Effector CD8-positive, alpha-beta T cell (primary cell): ENCODE measurements at places on chromosomes 7 and 10.
A peak's percentile ranks its signal among the peaks of the same experiment; 100 is the strongest.

- DNase-seq = no peak
These were observed 500.5 kb upstream of the LRRN3 start for GRCh38 chr7:110590415-110590814.

DNA sequence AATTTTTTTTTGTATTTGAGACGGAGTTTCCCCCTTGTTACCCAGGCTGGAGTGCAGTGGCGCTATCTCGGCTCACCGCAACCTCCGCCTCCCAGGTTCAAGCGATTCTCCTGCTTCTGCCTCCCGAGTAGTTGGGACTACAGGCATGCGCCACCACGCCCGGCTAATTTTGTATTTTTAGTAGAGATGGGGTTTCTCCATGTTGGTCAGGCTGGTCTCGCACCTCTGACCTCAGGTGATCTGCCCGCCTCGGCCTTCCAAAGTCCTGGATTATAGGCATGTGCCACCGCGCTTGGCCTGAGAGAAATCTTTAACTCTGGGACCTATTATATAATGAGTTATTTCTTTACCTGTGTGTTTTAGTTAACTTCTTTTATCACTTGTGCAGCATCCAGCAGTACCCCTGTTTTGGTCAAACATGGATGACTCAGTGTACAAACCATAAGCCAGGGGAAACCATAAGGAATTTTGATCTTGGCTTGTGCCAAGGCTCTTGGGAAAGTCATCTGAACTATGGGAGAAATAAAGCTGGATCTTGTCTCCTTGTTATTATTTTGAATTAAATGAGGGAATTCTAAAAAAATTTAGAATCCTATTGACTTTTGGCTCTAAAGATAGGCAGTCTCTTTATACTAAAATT lies 23.6 kb upstream of the ZRANB1 start:
- no peak for DNase-seq

DNA sequence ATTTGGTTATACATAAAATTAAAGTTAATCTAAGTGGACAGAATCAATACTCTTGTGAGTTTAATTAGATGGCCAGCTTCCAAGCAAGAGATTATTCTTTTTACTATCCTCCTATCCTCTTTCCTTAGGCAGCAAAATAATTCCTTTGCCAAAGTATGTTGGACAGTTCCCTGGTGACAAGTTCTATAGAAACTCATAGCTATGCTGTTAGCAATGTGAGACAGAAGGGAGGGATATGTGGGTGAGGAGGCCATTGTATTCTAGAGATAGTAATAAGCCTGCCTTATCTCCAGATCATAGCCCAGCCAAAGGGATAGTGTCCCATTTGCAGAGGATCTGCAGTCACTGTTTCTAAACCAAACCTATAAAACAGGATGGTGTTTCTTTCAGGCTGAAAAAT lies 181.6 kb upstream of the HDAC9 start:
- DNase-seq = no peak

- no peak for DNase-seq
These were observed 1.7 kb downstream of the ELFN1 start for GRCh38 chr7:1671594-1672451.

DNA sequence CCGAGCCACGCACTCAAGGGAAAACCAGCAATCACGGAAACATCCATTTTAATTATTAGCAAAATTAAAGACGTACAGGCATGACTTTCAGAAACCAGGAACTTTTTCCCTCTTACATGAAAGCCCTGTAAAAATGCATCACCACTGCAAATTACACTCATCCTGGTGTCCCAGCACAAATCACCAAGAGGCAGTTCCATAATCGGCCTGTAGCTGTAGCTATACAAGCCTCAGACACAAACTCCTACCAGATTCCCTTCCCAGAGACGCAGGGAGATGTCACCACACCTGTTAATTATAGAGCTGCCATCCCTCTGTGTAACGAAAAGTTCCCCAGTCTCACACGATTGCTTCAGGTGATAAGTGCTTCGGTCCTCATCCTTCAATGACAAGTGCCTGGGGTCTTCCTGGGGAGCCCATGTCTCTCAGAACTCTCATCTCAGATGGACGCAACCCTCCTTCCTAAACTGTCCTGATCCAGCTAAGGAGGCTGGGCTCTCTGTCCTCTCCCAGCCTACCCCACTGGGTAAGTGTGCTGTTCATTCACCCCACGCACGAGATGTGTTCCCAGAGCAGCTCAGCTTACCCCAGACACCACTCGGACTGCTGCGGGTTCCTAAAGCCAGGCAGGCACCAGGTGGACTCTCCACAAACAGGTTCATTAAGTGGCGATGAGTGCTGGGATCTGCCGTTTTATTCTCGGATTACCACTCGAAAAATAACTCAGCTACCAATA lies 5.9 kb downstream of the FGFR2 start:
- DNase-seq = no peak

DNA sequence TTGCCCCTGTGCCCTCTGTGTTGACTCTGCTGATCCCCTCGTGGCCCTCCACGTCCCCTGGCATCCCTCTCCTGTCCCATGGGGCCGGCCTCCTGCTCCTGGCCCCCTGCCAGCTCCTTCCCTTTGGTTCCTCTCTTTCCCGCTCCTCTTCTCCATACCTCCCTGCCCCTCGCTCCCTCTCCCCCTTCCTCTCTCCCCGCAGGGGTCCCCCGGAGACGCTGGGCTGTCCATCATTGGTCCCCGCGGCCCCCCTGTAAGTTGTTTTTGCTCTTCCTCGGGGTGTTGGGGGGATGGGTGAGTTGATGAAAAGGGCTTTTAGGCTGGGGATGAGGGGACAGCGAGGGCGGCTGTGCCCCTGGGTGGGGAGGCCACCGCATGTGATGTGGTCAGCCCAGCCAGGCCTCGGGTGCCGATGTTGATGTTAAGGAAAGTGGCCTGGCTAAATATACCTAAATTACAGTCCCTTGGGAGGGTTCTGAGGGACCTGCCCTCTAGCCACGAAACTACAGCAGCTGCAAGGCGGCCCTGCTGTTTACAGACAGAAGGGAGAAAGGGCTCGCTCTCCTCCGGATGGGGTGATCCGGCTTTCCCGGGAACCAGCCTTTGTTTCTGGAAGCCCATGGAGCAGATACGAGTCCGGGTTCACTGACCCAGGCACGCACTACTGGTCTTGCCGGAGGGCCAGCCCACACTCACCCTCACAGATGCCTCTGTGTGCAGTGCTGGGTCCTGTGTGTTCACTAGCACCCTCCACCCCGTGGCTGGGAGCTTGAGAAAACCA lies 78.8 kb downstream of the COL13A1 start:
- DNase-seq = no peak

DNA sequence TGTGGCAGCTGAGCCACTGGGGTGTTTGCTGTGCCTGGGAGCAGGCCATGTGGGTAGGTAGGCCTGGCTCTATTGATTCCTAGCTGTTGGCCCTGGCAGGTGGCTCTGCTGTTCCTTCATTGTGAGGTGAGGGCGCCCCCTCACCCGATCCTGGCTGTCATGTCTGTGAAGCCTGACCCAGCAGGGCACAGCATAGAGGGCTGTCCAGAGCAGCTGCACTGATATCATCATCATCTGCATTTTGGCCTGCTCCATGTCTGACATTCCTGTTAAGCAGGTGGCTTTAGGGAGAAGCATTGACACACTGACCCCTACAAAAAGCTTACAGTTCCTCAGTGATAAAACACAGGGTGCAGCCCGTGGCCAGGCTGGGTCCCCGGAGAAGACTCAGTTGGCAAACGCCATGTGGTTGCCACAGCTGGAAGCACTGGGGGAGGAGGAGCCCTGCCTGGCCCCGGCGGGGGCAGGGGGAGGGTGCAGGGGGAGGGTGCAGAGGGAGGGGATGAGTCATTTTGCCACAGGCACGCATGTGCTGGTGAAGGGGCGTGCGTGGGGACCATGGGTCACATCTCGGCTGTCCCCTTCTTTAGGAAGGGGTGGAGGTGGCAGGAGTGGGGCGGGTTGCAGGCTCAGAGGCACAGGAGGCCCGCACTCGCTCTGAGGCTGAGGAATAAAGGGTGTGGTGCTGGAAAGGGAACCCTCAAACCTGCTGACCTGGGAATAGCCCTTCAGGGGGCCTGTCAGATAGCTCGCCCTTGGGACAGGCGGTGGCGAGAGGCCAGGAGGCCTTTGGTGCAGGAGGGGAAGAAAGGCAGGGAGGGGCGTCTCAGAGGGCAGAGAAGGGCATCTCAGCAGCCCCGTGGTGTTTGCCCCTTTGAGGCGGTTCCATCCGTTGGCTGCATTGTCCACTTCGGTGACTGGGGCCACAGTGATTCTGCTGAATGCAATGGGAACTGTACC lies 31.6 kb downstream of the IKZF1 start:
- DNase-seq = peak; percentile 40

GRCh38 chr10:101779544-101780186 lies 3.6 kb downstream of the NPM3 start:
- DNase-seq = peak; percentile 69

GRCh38 chr10:121303287-121303890 lies 294.9 kb downstream of the FGFR2 start:
- DNase-seq = no peak

DNA sequence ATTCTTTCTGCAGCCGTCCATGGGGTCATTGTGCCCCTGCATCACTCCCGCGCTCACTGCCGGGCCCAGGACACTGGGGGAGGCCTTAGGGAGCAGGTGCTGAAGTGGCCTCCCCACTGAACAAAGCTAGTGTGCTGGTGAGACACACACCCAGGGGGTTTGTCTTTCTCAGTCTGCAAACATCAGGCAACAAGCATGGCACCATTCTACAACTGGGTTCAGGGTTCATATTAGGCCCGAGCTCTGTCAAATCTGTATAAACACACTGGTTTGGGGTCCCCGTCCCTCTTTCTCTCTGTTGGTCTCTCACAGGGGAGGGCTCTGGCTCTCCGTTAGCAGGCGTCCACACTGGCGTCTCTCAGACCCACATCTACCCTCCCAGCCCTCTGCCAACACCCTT lies 11.1 kb upstream of the PPP2R2D start:
- no peak for DNase-seq

DNA sequence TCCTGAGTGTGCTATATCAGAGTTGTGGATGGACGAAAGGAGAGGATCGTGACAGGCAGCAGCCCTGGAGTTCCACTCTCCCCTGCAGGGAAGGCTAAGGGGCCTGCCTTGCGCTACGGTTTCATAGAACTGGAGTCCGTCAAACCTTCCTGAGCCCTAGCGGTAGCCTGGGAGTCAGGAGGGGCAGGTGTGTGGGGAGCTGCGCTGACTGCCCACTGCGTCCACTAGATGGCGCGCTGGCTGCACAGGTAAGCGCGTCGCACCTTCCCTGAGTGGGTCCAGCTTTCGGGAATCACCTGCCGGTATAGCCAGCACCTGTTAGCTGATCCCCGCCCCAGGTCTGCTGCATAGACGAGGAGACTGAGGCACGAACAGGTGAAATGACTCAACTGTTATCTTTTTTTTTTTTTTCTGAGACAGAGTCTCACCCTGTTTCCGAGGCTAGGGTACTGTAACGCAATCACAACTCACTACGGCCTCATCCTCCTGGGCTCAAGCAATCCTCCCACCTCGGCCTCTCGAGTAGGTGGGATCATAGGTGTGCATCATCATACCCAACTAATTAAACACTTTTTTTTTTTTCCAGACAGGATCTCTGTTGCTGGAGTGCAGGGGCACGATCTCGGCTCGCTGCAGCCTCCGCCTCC lies 20.2 kb upstream of the BAIAP2L1 start:
- DNase-seq = peak; percentile 35

GRCh38 chr10:31319602-31320549 lies 860 bp downstream of the ZEB1 start:
- peak; percentile 28 for DNase-seq

GRCh38 chr7:16695621-16696237 lies 49.7 kb downstream of the BZW2 start:
- DNase-seq = no peak

DNA sequence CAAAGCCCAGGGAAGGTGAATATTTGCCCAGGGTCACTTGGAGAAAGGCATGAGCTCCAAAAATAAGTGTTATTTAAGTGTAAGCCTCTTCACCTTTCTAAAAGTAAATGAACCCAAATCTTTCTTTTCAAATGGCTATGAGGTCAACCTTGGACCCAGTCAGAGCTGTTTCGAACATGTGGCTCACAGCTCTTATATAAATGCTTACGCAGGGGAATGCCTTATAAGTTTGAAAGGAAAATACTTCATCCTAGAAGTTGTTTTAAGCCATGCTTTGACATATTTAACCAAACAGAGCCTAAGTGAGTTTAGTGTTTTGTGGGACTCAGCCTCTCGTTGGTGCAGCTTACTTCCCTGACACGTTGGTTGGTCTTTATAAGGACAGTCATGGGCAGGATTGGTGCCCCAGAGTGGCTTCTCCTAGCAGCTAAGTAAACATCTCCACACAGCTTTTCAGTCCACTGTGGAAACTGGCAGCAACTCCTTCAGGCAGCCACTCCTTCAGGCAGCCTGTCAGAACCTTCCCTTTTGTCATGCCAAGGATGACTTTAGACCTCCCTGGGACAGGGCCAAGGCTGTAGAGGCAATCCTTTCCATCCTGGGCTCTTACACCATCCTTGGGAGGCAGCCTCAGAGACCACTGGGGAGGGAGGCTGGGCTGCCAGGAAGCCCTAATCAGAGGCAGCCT lies 43.6 kb downstream of the MINDY4 start:
- DNase-seq = no peak

DNA sequence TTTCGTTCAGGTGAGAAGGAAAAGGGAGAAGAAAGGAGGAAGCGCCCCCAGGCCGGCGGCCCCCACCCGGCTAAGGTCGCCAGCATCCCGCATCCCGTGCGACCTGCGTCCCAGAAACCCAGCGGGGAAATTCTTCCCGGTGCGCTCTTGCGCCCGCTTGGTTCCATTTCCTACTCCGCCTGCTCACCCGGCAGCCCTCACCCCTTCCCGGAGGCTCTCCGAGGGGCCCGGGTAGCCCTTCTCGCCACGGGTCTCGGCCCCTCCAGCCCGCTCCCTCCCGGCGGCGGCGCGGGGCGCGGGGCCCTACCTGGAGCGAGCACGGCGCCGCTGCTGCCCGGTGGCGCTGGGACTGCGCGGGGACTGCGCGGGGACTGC lies at the start of gene PRKCQ:
PRKCQ (minus strand) TSS at position 373 of the 375 bp plus-strand sequence. CDS start 65,141 bp downstream, outside the sequence.
- no peak for DNase-seq

GRCh38 chr7:64463636-64464375 lies 99.1 kb downstream of the ZNF680 start:
- peak; percentile 1 for DNase-seq

GRCh38 chr10:90462749-90463470 lies 394.9 kb downstream of the HTR7 start:
- DNase-seq = no peak

GRCh38 chr7:44634187-44634838 lies 27.9 kb downstream of the OGDH start:
- no peak for DNase-seq

DNA sequence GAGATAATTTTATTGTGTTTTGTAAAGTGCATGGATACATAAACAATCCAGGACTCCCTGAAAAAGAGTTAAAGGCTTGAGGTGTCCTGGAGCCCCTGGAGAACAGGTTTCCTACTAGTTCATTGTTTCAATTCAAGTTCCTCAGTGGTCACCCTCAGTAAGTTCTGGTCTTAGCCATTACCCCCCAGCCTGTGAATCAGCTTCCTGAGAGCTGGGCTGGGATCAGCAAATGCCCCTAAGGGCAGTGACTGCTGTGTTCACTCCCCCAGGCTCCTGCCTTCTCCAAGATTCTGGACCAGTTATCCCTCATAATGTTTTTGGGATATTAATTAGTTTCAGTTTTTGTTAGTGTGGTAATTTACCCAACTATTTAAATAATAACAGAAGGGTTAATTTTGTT lies 151.6 kb upstream of the PRSS58 start:
- no peak for DNase-seq
